Activated gamma-delta T cell treated with Interleukin-2 at 50 U/mL for 16 hours (primary cell): ENCODE measurements at places on chromosomes 4 and X.
A peak's percentile ranks its signal among the peaks of the same experiment; 100 is the strongest.

- no peak for DNase-seq
Measured at GRCh38 chrX:38371641-38372040, 19.2 kb downstream of the OTC start.

GRCh38 chr4:5629542-5629941 lies 78.8 kb downstream of the EVC2 start:
- no peak for DNase-seq

DNA sequence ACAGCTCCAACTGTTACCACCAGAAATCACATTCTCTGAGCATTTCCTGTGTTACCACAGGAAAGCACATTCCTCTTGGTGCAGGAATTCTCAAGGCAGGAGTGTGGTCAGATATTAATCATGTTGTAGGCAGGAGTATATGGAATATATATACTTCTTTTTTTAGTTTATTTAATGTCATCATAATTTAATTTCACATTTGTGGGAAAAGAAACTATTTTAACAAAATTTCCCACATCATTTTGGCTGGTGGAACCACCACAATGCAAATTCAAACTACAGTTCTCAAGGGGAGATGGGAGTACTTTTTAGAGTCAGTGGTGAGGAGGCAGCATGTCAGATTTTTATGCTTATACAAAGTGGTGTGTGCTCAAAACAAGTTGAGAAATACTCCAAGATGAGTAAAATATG lies 139.0 kb downstream of the ATP10D start:
- no peak for DNase-seq

GRCh38 chr4:71828470-71828869 lies 44.6 kb upstream of the GC start:
- DNase-seq, result no peak

GRCh38 chrX:103275947-103276567 lies 493 bp downstream of the TCEAL5 start:
- DNase-seq, result no peak

DNA sequence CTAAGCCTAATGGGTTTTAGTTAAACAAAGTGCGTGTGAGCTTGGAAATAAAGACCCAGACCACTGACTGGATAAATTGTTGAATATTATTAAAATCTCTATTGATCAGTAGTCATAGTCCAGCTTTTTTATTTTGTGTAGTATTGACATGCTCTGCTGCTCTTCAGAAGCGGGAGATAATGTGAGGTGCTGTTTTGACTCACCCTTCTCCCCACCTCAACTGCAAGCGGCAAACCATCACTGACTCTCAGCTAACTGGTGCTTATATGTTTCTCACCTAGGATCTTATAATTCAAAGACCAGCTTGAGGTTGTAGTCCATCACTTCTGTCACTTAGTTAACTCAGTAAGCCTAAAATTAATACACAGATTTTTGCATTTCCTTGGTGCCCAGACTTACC lies 72.2 kb downstream of the COMMD8 start:
- DNase-seq, result no peak

- DNase-seq, result no peak
Measured at GRCh38 chr4:77804471-77804870, 14.7 kb downstream of the CNOT6L start.

DNA sequence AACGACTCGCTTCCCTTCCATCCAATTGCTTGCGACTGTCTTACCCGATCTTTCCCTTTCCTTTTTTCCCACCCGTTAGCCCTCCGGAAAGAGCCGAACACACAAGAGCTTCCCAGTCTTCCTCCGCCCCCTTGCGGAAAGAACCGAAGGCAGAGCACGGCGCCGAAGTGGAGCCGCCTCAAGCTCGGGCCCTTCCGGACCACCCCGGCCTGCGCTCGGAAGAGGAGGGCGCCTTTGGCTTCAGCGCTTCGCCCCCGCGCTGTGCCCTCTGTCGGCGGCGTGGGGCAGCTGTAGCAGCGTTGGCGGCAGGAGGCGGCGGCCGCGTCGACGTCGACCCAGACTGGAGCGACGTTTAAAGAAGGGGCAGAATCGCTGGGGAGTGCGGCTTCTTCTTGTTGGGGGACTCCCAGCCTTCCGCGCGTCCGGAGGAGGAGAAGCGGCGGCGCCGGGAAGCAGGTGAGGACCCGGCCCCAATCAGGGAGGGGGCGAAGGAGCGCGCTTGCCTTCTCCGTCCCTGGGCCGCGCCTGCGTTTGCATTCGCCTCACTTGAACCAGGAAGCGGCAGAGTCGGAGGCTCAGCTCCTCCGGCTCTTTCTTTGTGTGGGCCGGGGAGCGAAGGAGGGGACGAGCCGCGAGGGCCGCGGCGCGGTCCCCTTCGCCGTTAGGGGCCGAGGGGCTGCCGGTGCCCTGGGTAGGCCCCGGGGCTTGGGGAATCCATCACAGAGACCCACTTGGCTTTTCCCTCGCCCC lies at the start of gene ZBTB33:
ZBTB33 (plus strand) TSS at position 291 of the 750 bp plus-strand sequence. CDS start 2,604 bp downstream, outside the sequence.
- peak; percentile 74 for DNase-seq

- no peak for DNase-seq
Measured at GRCh38 chr4:105828074-105828473, 67.2 kb upstream of the NPNT start.

DNA sequence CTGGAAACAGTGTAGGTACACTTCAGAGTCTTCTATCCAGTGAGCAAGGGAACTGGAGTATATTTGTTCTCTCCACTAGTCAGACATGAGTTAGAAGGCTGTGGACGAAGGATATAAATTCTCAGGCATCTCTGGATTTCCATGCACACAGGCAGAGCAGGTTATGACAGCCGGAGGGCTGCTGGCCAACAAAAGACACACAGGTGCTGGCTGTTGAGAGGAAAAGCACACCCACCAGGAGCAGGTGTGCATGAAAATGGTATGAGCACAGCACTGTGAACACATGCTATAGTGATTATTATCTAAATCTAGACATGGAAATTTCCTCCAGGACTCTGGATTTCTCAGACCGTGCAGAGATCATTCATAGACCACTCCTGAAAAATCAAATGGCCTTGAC lies 444.7 kb upstream of the RPS6KA3 start:
- DNase-seq, result no peak

- no peak for DNase-seq
Measured at GRCh38 chr4:16710198-16710597, 188.2 kb downstream of the LDB2 start.

DNA sequence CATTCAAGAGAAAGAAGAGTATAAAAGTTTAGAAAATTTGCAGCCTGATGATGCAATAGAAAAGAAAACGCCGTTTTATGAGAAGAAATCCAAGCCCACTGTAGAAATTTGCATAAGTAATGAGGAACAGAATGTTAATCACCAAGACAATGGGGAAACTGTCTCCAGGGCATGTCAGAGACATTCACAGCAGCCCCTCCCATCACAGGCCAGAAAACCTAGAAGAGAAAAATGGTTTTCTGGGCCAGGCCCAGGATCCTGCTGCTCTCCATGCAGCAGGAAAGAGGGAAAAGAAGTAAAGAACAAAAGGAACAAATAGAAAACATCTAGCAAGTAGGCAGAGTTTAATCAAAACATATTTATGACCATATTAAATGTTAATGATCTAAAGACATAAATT lies 119.0 kb downstream of the ANKRD50 start:
- no peak for DNase-seq

DNA sequence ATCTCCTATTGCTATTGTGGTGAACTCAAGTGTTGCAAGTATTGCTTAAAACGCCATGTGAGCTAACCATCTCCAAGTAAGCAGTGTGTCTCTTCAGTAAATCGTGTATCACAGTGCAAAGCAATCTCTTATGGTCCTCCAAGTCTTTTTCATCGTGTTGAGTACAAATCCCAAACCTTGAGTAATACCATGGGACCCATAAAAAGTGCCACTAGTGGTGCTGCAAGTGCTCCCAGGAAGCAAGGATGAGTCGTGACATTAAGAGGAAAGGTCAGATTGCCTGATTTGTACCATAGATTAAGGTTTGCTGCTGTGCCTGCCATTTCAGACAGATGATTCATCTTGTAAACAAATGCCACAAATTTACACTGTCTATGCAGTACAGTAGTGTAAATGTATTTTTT lies 66.9 kb upstream of the BMPR1B start:
- DNase-seq, result no peak
